ENCODE measurements at places on chromosomes 16 and 17. TPM values are rescaled to one million over a fixed set of nuclear protein-coding genes. Genes with fewer than 3 reads are reported as not detected.
A peak's percentile ranks its signal among the peaks of the same experiment; 100 is the strongest.

- H3K36me3 ChIP-seq, result no peaks in the 10 kb centered on the region
- no peak overlapping the region for H3K4me3 ChIP-seq
- peaks cover 16% of the 10 kb centered on the region for H3K4me1 ChIP-seq
- no peak for DNase-seq
- no peak overlapping the region for H3K27ac ChIP-seq
These were observed 144.1 kb downstream of the RBFOX3 start for GRCh38 chr17:79466562-79467350.

- H3K27ac ChIP-seq, result no peak overlapping the region
- peaks cover 100% of the 10 kb centered on the region for H3K27me3 ChIP-seq
- peaks cover 43% of the 10 kb centered on the region for H3K4me1 ChIP-seq
These were observed 8.2 kb upstream of the CBX8 start for GRCh38 chr17:79804856-79805696.

GRCh38 chr16:7437135-7437804 is 104.6 kb downstream of the RBFOX1 start:
- H3K4me3 ChIP-seq, result no peak overlapping the region
- H3K27me3 ChIP-seq, result no peaks in the 10 kb centered on the region
- no peaks in the 10 kb centered on the region for H3K4me1 ChIP-seq
- DNase-seq, result no peak
- no peaks in the 10 kb centered on the region for H3K36me3 ChIP-seq
- H3K27ac ChIP-seq, result no peak overlapping the region

- H3K36me3 ChIP-seq, result no peaks in the 10 kb centered on the region
- no peak overlapping the region for H3K27ac ChIP-seq
- H3K4me3 ChIP-seq, result no peak overlapping the region
These were observed 9.4 kb upstream of the CPSF4L start for GRCh38 chr17:73271072-73271471.

- H3K27me3 ChIP-seq, result no peaks in the 10 kb centered on the region
- H3K4me3 ChIP-seq, result no peak overlapping the region
- H3K36me3 ChIP-seq, result no peaks in the 10 kb centered on the region
- H3K4me1 ChIP-seq, result no peaks in the 10 kb centered on the region
- no peak overlapping the region for H3K27ac ChIP-seq
These were observed 1.5 kb upstream of the SLC38A8 start for GRCh38 chr16:84044118-84044488.

- H3K4me1 ChIP-seq, result no peaks in the 10 kb centered on the region
- no peaks in the 10 kb centered on the region for H3K27me3 ChIP-seq
- no peak overlapping the region for H3K4me3 ChIP-seq
- no peaks in the 10 kb centered on the region for H3K36me3 ChIP-seq
These were observed 23.0 kb downstream of the ARHGAP27 start for GRCh38 chr17:45409659-45410076.

GRCh38 chr17:286571-286970 is 66.0 kb downstream of the RPH3AL start:
- peak; percentile 40 for DNase-seq
- H3K4me3 ChIP-seq, result no peak overlapping the region
- no peak overlapping the region for H3K27ac ChIP-seq
- H3K4me1 ChIP-seq, result no peaks in the 10 kb centered on the region
- no peaks in the 10 kb centered on the region for H3K36me3 ChIP-seq

DNA sequence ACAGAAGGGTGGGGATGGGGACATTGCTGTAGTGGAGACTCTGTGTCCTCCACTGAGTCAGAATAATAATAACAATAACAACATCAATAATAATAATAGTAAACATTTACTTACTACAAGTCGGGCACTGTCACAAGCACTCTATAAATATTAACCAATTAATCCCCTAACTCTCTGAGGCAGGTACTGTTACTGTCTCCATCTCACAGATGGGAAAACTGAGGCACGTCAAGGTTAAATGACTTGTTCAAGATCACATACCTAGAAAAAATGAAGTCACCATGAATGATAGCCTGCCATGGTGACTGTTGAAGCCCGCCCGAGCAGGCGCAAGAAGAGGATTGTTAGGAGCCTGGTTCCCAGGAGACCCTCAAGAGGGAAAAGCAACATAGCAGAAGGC is 10.2 kb downstream of the PRR29 start:
- DNase-seq, result no peak
- no peaks in the 10 kb centered on the region for H3K4me1 ChIP-seq
- H3K36me3 ChIP-seq, result no peaks in the 10 kb centered on the region
- H3K27me3 ChIP-seq, result no peaks in the 10 kb centered on the region

DNA sequence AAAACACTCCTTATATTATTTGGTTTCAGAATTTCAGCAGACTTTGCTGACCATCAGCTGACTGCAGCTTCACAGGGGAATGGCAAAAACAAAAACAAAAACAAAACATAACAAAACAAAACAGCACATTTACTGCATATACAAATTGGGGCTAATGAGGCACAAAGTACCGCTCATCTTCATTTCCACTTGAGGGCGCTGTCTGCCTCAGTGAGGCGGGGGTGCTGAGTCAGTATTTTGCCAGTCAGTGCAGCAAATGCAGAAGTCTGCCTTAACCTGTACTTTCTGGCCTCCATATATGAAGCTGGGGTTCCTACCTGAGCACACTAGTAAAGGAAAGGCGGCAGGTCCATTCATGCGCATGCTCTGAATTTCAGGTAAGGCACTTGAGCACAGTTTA is 13.5 kb upstream of the DYNLRB2 start:
- no peaks in the 10 kb centered on the region for H3K27me3 ChIP-seq
- H3K36me3 ChIP-seq, result no peaks in the 10 kb centered on the region
- H3K4me1 ChIP-seq, result no peaks in the 10 kb centered on the region
- H3K4me3 ChIP-seq, result no peak overlapping the region
- DNase-seq, result no peak
- no peak overlapping the region for H3K27ac ChIP-seq

- H3K36me3 ChIP-seq, result no peaks in the 10 kb centered on the region
- H3K27ac ChIP-seq, result peak overlapping the region; percentile 88
- no peaks in the 10 kb centered on the region for H3K27me3 ChIP-seq
- H3K4me1 ChIP-seq, result peaks cover 76% of the 10 kb centered on the region
- DNase-seq, result no peak
- H3K4me3 ChIP-seq, result no peak overlapping the region
These were observed 15.5 kb downstream of the MXRA7 start for GRCh38 chr17:76695059-76695831.

DNA sequence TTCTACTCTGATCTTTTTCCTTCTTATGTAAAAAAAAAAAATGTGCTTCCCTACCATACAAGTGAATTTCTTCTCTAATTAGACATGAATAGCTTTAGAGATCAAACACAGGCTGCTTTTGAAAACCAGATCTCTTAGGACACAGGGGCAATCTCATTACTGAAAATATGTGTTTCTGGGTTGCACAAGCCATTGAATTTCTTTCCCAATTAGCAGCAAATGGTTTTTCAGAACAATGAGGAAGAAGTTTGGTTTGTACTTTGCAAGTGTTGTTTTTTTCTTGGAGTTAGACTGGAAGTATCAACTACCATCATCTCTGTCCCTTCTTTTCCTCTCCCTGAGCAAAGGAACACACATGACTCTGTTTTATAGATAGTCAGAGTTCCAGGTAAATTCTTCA is 5.6 kb upstream of the ANKS4B start:
- no peak overlapping the region for H3K27ac ChIP-seq
- no peaks in the 10 kb centered on the region for H3K36me3 ChIP-seq
- no peaks in the 10 kb centered on the region for H3K27me3 ChIP-seq
- no peak overlapping the region for H3K4me3 ChIP-seq
- DNase-seq, result no peak
- no peaks in the 10 kb centered on the region for H3K4me1 ChIP-seq

Gene WSCD1
- total RNA-seq, result 1.6 TPM

Gene SHISA9
- 3.1 TPM for total RNA-seq

Gene RNF166
- total RNA-seq, result 16.0 TPM

Gene ZSCAN10
- total RNA-seq, result not detected
